ENCODE measurements at places on chromosomes 2 and 18.

DNA sequence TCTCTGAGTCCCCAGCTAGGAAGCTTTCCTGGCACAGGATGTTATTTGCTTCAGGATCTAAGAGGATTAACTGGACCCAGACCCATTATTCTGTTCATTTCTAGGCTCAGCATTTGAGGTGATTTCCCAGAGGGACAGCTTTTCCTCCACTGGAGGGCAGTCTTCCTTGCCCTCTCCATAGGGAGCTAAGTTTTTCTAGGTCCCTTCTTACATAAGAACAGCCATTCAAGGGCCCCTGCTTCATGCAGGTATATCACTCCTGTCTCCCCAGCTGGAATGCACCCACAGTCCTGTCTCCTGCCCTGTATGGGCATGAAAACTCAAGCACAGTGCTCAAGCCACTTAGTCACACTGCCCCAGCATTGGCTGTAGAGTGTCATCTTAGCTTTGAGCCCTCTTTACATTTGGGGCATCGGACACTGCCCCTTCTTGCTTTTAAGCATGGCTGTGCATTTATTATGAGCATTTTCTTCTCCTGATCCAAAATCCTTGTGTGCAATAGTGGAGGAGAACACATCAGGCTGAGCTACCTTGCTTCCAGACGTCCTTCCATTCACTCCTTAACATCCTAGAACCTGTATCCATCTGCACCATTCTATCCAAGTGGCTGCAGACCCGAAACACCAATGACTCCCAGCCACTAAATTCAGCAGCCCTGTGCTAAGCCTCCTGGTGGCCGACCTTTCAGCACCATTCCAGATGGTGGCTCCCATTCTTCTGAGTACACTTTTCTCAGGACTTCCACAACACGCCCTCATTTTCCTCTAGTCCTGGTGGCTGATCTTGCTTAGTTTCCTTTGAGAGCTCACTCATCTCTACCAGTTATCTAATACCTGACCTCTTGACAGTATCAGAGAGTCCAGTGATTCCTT lies 80.0 kb downstream of the COPS8 start:
- DNase-seq = no peak

GRCh38 chr2:40824278-40824677 lies 372.4 kb upstream of the SLC8A1 start:
- DNase-seq = no peak

- DNase-seq = no peak
Measured at GRCh38 chr2:207589143-207589542, 36.1 kb downstream of the METTL21A start.

DNA sequence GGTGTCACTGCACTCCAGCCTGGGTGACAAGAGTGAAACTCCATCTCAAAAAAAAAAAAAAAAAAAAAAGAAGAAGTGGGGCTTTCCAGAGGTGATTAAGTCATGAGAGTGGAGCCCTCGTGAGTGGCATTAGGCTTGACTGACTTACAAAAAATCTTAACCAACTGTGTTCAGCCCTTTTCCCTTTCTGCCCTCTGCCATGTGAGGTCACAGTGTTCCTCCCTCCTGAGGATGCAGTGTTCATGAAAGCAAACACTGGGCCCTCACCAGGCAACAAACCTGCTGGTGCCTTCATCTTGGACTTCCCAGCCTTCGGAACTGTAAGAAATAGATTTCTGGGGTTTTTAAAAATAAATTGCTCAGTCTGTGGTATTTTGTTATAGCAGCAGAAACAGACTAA lies 37.0 kb upstream of the METTL21A start:
- DNase-seq = no peak

GRCh38 chr2:165163761-165164160 lies 40.1 kb downstream of the SCN3A start:
- no peak for DNase-seq

DNA sequence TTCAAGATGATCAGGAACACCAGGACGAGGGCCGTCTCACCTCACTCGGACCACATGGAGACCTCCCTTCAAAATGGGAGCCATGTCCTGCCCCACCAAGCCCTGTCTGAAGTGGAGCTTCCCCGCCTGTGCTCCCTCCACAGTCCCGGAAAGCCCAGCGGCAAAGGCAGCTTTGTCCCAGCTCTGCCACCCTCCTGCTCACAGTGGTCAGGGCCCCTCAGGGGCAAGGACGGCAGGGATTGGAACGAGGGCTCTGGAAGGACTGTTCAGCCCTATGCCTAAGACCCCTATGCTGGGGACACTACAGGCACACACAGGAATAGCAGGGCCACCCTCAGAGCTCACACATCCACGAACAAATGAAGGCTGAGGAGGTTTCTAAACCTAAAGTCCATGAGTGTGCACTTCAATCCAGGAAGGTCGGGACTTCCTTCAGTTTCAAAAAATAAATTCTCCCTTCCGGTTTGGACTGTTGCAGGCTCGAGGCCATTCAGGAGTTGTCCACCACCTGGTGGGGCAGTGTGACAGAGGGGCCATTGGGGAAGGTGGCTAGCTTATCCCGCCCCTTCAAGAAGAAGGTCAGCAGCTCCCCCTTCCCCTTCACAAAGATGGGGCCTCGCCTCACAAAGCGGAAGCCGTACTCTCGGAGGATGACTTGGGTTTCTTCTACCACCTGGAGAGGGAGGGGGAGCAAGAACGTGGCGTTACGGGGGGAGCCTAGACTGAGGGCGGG lies 26.4 kb downstream of the CENPO start:
- no peak for DNase-seq

GRCh38 chr2:241312082-241312481 lies 3.4 kb downstream of the HDLBP start:
- DNase-seq = no peak

DNA sequence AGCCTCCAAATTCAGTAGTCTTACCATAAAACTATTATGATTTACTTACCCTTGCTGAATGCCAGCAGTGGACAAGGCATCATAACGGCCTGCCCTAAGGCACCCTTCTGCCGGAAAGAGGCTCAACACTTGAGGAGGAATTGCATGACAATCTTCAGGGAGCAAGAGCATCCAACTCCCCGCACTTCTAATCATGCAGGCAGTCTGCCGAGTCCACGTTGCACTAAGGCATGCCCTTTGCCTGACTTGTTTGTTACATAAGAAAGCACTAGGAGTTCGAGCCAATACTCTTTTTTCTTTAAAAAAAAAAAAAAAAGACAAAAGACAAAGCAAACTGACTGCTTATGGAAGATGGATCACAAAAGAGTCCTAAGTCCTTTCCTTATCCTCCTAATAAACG lies 17.9 kb upstream of the SPTBN1 start:
- no peak for DNase-seq

GRCh38 chr2:173043476-173043875 lies 32.2 kb upstream of the MAP3K20 start:
- no peak for DNase-seq

DNA sequence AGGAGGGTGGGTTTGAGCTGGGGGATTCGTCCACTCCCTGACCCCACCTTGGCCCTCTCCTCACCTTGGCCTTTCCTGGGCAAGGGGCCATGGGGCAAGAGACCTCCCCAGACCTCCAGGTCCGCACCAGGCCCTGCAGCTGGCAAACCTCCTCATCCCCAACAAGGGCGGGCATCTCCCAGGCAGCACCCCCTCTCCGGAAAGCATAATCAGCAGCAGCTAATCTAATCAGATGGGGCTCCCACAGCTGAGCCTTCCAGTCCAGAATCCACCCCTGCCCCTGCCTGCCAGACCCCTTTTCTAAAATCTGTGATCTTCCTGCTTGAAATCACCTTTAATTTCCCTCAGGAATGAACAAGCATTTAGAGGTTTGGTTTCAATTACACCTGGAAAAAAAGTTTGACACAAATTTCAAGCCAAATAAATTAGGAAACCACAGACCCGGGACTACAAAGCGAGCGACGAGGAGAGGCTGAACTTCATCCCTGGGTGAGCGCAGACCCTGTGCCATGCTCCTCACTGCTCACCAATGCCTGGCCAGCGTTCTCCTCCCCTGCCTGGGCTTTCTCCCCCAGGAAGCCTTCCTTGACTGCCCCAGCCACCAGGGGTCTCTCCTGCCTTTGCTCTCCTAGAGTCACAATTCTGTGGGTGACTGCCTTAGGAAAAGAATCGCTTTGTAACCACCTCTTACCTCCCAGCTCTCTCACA lies 143.0 kb upstream of the MYCN start:
- DNase-seq = no peak

DNA sequence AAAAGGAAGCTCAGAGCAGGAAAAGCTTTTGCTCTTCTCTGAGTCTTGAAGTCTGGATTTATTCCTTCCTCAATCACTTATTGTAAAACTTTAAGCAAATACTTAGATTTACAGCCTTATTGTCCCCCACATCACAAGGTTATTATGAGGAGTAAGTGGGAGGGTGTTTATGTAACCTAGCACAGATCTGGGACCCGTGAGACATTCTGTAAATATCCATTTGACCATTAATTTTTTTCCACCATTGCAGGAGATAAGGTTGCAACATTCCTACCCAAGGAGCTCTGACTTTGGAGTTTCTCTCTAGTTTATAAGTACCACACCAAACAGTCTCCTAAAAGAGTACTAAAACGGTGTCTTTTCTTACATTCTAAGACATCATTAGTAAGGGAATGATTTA lies 52.1 kb upstream of the CTIF start:
- no peak for DNase-seq

- no peak for DNase-seq
Measured at GRCh38 chr18:79672490-79673276, 6.9 kb upstream of the CTDP1 start.

Data from stimulated activated CD8-positive, alpha-beta memory T cell treated with anti-CD3 and anti-CD28 coated beads, Interleukin-15, amount 100 ng/mL, for 1 hour (primary cell).